ENCODE measurements at places on chromosomes 11 and 22.

DNA sequence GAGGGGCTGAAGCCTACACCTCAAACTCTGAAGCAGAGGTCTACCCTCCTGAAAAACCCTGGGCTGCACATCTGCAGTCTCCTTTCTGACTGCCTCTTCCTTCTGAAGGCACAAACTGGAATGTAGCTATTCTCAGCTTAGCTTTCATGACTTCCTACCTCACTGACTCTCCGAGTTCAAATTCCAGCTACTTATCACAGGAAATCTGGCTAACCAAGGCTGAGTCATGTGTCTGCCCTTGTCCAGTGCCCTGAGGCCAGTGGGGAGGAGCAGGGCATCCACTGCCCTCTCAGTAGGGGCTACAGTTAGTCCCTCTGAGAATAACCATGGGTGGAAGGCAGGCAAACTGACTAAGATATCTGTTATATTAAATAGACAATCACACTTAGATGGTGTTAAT is 29.2 kb downstream of the PDGFD start:
- no peak for DNase-seq

- peak; percentile 41 for DNase-seq
These were observed 679.9 kb upstream of the CCDC179 start for GRCh38 chr11:23540101-23540561.

DNA sequence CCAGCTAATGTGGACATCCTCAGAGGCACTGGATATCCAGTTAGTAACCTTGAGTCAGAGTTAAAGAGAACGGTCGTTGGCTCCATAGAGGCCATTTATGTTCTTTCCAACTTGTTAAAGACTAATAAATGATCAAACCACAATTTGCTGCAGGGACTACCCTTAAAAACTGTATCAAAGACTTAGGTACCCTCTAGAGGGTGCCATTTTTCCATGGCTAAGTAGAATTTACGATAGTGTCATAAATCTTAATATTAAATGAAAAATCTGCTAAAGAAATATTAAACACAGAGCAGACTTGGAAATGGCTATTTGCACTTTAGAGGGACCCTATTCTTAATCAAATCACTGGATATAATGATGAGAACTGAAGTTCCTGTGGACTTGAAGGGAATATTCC is 685.2 kb upstream of the CHORDC1 start:
- no peak for DNase-seq

GRCh38 chr11:82972103-82972502 is 70.6 kb downstream of the DDIAS start:
- DNase-seq: no peak

DNA sequence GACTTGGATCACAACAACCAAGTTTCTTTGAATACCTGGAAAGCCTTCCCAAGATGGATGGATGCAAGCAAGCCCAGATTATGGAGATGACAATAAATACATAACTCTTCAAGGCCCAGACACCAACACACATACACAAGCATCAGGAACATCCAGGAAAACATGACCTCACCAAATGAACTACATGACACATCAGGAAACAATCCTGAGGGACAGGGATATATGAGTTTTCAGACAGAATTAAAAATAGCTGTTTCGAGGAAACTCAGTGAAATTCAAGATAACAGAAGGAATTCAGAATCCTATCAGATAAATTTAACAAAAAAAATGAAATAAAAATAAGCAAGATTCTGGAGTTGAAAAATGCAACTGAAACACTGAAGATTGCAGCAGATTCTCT is 659.4 kb downstream of the METTL15 start:
- DNase-seq: no peak

- DNase-seq: no peak
These were observed 53.6 kb upstream of the VSTM5 start for GRCh38 chr11:93903989-93904388.

GRCh38 chr22:29479417-29480261 is at the start of gene NEFH:
TSS of gene NEFH (plus strand) at chr22:29480218. CDS start at chr22:29480263, 45 bp downstream.
- no peak for DNase-seq

DNA sequence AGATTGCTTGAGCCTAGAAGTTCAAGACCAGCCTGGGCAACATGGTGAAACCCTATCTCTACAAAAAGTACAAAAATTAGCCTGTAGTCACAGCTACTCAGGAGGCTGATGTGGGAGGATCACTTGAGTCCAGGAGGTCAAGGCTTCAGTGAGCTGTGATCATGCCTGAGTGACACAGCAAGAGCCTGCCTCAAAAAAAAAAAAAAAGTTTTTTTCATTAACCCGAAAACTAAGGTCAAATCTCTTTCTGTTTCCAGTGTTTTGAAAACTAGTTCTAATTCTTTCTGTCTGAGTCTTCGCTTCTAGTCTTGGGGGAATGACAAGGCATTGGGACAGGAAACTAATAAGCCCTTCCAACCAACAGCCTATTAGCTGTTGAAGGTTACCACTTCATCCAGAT is 57.6 kb downstream of the LIF start:
- no peak for DNase-seq

DNA sequence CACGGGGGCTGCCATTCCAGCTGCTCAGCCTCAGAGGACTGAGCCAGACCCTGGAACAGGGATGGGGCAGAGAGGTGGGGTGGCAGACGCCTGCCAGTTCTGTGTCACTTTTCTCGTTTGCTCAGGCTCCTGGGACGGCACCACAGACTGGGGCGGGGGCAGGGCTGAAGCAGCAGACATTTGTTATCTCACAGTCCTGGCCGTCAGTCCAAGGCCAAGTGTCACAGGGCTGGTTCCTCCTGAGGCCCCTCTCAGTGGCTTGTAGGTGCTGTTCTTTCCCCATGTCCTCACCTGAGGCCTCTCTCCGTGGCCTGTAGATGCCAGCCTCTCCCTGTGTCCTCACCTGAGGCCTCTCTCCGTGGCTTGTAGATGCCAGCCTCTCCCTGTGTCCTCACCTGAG is 24.7 kb downstream of the TPCN2 start:
- no peak for DNase-seq

- no peak for DNase-seq
These were observed 3.7 kb downstream of the AKIP1 start for GRCh38 chr11:8914661-8915018.

GRCh38 chr11:2194877-2195755 is 23.5 kb upstream of the TH start:
- DNase-seq: peak; percentile 78

- no peak for DNase-seq
These were observed 115.9 kb upstream of the CRYBB3 start for GRCh38 chr22:25083807-25084200.

GRCh38 chr11:7031471-7031871 is 11.2 kb downstream of the NLRP14 start:
- no peak for DNase-seq

- DNase-seq: no peak
These were observed 41.4 kb downstream of the MUC2 start for GRCh38 chr11:1116104-1116503.

DNA sequence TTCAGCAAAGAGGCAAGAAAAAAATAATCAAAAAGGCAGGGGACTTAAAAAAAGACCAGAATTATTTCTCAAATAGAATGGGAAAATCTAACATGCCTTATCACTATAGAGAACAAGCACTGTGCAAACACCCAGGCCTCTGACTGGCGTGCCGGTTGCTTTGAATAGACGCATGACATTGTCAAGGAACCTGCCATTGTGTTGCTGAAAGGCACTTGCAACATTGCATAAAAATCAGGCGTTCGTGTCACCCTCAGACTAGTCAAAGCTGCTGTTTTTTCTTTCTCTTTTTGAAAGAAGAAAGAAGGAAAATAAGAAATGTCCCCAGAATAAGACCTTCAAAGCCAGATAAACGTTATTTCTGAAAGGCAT is 549.3 kb upstream of the CADM1 start:
- no peak for DNase-seq

DNA sequence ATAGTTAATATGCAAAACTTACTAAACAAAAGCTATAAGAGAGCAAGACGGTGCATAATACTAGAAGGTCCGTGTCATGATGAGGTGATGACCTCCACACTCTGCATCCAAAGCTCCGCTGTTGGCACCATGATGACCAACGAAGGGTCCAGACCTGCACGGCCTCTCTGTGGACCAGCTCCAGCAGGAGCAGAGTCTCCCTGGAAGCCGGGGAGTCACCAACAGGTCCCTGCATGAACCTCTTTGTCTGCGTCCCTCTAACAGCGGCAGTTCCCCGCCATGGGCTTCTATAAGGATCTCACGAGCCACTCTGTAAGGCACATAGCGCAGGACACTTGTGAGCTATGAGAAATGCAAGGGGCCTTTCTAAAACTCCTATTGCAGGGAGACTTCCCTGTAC is 517.3 kb downstream of the BRD1 start:
- peak; percentile 0 for DNase-seq

DNA sequence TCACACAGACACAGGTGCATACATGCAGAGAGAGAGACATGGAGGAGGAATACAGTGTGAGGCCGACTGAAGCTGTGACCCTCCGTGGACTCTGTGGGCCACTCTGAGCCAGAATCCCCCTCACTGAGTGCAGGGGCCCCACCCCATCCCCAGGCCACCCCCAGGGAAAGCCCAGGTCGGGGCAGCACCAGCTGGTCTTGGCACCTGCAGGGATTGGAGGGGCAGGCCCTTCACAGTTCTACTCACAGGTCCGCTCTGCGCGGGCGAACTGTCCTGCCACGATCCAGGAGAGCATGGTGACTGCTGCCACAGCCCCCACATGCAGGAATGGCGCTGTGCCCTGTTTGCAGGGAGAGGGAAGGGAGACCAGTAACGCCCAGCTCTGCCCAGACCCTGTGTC is 16.3 kb upstream of the KLHL35 start:
- DNase-seq: no peak

GRCh38 chr11:47499161-47499560 is 50.2 kb upstream of the RAPSN start:
- DNase-seq: no peak

- no peak for DNase-seq
These were observed 57.5 kb downstream of the RPUSD4 start for GRCh38 chr11:126153972-126154371.

GRCh38 chr11:28228196-28228895 is 120.2 kb downstream of the METTL15 start:
- no peak for DNase-seq

DNA sequence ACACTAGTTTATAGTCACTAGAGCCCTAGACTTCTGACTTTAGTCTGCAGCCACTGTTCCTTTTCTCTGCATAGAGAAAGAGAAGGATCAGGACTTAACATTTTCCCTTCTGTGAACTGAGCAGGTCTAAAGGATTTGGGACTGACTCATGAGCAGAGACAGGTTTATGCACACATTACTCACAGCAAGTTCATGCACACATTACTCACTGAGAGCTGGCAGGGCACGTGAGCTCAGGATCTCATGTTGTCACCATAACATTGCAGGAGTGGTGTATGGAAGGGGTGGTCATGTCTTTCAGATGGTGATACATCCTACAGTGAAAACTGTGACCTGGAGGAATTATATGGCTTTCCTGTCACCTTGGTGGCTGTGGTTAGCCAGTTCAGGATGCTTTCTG is 56.4 kb downstream of the CEP164 start:
- no peak for DNase-seq

DNA sequence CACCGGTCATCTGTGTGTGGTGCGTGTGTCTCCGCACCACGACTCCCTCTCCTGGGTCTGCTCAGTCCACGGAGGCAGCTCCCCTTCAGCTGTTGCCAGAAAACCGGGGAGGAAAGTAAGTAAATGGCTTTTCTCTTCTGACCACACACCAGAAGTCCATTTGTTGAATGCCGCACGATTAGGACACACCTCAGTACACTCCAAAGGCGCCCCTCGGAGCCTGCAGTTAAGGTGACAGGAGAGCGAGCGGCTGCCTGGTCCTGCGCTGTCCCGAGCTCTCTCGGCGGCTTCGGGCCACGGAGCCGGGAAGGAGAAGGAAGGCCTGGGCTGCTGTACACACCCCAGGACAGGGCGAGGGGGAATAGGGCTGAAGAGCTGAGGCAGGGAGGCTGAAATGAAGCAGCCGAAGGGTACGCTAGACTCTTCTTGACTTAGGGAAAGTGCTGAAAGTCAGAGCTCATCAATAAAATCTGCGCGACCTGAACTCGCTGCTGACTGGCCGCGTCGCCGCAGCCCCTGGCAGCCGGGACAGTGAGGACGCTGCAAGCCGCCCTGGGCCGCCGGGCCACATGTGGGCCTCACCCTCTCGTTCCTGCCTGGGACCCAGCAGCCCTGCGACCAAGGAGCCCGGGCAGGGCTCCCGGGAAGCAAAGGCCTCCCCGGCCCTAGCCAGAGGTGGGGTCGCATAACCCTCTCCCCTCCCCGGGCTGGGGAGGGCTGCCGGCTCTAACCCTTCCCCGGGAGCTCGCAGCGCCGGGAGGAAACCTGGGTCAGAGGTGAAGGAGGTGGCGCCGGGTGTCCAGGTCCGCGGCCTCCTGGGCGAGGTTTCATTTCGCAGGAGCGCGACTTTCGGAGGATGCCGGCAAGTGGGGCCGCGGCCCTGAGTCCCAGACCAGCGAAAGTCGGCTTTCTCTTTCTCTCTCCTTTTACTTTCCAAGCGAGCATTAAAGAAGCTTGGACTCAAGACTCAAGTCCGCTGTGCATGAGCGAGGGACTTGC is 1.6 kb upstream of the PAX6 start:
- peak; percentile 26 for DNase-seq

DNA sequence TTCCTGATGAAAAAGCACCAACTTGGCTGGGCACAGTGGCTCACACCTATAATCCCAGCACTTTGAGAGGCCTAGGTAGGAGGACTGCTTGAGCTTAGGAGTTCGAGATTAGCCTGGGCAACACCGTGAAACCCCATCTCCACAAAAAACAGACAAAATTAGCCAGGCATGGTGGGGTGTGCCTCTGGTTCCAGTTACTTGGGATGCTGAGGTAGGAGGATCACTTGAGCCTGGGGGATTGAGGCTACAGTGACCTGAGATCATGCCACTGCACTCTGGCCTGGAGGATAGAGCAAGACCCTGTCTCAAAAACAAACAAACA is 3.0 kb downstream of the HPS4 start:
- no peak for DNase-seq

DNA sequence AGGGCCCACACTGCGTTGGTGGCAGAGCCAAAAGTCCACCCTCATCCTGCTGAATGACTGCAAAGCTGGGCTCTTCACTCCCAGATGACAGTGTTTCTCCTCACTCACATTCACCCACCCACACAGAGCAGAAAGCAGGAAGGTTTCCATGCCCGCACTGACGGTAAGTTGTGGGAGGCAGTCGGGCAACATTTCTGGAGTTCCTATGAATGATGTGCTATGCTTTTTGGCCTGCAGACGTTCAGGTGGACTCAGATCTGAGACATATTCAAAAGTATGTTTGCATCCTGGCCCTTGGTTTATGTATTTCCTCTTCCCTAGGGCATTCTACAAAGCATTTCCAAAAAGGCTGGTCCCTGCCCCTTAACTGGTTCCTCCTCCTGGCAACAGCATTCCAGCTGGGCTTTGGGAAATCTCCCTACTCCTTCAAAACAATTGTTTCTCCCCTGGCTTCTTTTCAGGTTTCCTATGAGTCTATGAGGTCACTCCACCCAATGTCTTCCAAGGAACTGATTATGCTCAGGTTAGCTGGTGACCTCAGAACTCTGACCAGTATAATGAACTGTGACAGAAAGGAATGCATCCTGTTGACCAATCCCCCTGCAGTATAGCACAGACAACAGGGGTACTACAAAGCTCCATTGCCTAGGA is 36.4 kb downstream of the PACSIN2 start:
- DNase-seq: no peak

GRCh38 chr11:91147885-91148284 is 925.0 kb upstream of the CHORDC1 start:
- DNase-seq: no peak

Data from endothelial cell (in vitro differentiated cells).